ENCODE measurements at places on chromosomes 12 and 14. TPM values are rescaled to one million over a fixed set of nuclear protein-coding genes. Genes with fewer than 3 reads are reported as not detected.

ZNF891 gene
- 9.2 TPM for total RNA-seq

KLRC2 gene
- not detected for total RNA-seq

CPNE6 gene
- total RNA-seq, result 0.44 TPM

CCDC38 gene
- not detected for total RNA-seq

OASL gene
- not detected for total RNA-seq

ETFRF1 gene
- 14.9 TPM for total RNA-seq

Data from glutamatergic neuron (in vitro differentiated cells).